ENCODE measurements at places on chromosomes 16 and 17.

GRCh38 chr16:83925095-83925905, 26.4 kb downstream of the MLYCD start:
- DNase-seq = no peak

DNA sequence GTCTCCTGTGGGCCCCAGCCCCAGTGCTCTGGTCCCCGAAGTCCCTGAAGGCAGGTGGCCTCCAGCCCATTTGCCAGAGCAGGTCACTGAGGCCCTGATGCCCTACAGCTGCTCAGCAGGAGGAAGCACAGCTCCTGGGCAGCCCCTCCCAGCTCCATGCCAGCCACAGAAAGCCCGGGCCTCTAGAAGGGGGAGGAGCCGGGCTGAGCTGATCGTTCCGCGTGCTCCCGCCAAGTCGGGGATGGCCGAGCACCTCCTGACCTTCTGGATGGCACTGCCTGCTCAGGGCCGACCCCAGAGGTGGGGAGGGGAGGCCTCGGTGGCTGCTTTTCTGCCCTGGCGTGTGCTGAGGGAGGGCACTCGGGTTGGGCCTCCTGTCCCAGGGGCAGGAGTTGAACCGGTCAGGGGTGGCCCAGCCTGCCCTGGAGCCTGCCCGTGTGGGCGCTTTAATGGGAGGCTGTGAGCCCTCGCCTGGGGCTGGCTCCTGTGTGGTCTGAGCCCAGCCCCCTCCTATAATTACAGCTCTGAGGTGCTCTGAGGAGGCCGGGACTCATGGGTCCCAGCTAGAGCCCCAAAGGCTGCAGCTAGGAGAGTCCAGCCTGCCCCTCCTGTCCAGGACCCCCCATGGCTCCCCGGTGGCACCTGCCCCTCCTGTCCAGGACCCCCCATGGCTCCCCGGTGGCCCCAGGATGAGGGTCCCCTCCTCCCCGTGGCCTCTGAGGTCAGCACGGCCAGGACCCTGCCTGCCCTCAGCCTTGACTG, 29.7 kb downstream of the ZFPM1 start:
- no peak for DNase-seq

DNA sequence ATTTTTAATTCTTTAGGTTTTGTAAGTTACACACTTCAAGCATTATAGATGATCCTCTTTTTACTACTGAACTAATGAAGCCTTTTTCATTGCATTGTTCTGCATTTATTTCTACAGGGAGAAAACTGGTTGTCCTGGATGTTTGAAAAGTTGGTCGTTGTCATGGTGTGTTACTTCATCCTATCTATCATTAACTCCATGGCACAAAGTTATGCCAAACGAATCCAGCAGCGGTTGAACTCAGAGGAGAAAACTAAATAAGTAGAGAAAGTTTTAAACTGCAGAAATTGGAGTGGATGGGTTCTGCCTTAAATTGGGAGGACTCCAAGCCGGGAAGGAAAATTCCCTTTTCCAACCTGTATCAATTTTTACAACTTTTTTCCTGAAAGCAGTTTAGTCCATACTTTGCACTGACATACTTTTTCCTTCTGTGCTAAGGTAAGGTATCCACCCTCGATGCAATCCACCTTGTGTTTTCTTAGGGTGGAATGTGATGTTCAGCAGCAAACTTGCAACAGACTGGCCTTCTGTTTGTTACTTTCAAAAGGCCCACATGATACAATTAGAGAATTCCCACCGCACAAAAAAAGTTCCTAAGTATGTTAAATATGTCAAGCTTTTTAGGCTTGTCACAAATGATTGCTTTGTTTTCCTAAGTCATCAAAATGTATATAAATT, 53.0 kb downstream of the TUBD1 start:
- DNase-seq = no peak

- peak; percentile 51 for DNase-seq
Measured at GRCh38 chr17:80791758-80792284, 199.8 kb upstream of the CHMP6 start.

DNA sequence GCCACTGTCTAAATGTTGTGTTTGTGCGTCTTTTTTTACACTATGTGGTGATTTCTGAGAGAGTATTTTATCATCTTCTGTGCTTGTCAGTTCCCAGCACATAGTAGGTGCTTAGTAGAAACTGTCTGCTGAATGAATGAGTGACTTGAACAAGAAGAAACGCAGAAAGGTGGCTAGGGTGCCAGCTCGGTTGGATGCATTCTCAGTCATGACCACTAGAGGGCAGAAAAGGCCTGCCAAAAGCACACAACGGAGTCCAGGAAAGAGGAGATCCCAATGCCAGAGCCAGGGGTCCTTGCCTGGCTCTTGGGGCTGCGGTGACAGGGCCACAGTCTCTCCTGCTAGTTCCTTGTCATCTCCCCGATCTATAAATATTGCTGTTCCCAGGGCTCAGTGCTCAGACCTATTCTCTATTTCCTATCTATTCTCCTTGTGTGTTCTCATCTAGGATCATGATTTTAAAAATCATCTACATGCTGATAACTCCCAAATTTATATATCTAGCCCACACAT, 57.3 kb upstream of the CCL1 start:
- peak; percentile 48 for DNase-seq

DNA sequence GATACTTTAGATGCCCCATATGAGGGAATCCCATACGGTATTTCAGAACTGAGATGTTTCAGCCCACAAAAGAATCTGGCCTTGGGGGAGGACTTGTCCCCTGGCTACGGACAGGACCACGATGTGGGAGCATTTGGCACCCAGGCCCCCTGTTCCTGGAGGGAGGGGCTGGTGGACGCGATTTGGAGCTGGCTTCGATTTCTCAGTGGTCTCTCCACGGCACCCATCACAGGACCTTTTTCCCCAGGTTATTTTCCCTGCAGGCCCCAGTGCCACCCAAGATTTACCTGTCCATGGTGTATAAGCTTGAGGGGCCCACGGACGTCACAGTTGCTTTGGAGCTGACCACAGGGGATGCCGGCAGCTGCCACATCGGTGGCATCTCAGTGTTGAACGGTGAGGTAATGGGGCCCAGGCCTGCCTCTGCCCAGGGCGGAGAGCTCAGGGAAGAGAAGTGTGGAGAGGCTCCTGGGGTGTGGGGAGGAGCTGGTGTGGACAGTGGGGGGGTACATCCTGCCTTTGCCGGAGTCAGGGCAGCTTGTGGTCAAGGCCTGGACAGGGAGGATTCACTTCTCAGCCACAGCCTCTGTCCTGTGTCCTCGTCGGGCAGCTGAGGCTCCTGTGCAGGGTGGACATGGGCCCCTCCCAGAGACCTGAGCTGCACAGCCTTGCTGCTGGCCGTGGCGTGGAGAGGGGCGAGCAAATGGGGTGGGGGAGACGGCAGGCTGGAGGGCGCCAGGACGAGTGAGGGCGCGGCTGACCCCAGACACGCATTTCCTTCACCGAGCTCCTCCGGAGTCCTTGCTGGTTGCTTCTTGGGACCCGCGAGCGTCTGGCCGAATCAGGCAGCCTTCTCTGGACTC, 9.9 kb downstream of the ENGASE start:
- DNase-seq = no peak

DNA sequence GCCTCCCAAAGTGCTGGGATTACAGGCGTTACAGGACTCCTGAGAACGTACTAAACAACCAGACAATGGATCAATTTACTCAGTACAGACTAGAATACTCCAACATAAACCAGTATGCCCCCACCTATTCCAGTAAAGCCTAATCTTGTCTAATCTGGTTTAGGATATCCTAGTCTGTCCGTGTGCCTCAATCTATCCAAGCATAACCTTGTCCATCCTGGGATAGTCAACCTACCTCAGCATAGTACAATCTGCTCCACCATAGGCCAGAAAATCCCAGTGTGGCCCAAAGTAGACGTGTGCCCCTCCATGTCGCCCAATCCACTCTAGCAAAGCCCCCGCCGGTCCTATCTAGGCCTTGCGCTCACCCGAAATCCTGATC, 625 bp downstream of the DVL2 start:
- no peak for DNase-seq

DNA sequence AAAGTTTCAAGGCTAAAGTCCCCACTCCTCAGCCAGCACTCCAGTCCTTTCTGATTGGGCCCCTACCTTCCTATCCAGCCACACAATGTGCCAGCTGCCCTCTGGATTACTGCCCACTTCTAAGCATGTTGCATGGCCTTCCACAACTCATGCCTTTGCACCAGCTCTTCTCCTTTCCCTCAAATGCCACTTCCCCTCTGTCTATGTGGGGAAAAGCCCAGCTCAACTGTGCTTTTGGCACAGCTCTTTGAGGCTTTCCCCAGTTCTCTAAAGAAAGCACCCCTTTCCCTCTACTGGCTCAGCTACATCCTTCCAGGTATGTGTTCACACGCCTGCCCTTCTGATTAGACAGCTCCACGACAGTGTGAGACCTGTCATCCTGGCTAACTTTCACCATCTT, 18.5 kb downstream of the GTF3C1 start:
- no peak for DNase-seq

DNA sequence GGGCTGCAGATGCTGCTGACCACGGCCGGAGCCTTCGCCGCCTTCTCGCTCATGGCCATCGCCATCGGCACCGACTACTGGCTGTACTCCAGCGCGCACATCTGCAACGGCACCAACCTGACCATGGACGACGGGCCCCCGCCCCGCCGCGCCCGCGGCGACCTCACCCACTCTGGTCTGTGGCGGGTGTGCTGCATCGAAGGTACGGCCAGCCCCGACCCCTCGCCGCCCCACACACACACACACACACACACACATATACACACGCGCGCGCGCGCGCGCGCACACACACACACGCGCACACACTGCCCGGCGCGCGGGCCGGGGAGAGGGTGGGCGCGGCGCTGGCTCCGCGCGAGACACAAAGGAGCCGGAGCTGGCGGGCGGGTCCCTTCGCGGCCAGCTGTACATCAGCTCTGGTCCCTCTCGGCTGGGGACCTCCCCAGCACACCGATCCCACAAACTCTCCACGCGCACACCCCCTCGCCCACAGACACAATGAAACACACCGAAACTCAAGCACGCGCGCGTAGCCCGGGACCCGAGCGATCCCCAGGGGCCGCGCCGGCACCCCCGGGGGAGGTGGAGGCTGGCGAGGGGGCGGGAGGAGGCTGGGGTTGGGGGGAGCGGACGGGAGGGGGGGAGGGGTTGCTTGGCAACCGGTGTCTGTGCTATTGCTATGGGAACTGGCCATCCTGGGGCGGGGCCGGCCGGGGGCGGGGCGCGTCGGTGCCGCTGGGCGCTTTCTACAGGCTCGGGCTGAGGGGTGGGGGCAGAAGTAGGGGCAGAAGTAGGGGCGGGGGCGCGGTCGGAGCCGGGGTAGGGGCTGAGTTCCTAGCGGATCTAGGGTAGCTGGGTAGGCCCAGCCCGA, 658 bp downstream of the CACNG4 start:
- DNase-seq = peak; percentile 78

- no peak for DNase-seq
Measured at GRCh38 chr16:1871974-1872635, at the start of gene MEIOB. Gene MEIOB (minus strand): TSS chr16:1872164. CDS start chr16:1868175, 3,989 bp downstream.

DNA sequence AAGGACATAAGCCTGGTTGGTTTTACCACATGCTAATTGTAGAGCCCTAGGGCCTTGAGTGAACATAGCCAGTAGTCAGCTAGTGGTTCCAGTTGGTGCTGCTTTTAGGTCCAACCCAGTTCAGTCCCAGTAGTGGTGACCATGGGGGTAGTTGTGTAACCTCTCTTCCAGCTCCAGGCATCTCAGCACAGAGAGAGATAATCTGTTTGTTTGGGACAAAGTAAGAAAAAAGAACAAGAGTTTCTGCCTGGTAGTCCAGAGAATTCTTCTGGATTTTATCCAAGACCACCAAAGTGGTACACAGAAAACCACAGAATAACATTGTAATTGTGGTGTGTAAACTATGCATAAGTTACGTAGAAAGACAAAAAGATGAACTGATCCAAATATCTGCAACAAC, 5.2 kb upstream of the CCL13 start:
- DNase-seq = no peak

- no peak for DNase-seq
Measured at GRCh38 chr16:268141-269053, 7.3 kb downstream of the RGS11 start.

DNA sequence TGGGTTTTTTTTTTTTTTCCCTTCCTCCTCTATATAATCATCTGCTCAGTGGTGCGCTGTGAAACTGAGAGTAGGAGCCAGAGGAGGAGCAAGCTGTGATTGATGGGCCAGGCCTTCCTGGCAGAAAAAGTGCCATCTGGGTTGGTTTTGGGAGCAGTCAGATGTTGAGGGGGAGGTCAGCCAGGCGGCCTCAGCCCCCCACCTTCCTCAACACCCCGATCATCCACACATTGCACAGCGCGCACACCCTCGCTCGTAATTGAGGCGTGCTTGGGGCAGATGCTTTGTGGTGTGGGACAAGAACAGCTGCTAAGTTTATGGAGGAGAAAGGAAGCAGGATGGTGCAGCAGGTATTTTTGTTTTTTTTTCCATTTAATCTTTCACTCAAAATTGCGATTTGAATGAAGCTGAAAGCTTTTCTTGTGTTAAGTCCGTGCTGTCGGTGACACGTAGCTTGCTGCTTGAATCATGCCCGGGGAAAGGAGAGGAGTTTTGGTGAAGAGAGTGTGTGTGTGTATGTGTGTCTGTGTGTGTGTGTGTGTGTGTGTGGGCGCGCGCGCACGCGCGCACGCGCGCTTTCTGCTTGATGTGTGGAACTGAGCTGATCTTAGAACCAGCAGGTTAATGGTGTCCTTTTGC, 177.4 kb downstream of the RBFOX1 start:
- no peak for DNase-seq

DNA sequence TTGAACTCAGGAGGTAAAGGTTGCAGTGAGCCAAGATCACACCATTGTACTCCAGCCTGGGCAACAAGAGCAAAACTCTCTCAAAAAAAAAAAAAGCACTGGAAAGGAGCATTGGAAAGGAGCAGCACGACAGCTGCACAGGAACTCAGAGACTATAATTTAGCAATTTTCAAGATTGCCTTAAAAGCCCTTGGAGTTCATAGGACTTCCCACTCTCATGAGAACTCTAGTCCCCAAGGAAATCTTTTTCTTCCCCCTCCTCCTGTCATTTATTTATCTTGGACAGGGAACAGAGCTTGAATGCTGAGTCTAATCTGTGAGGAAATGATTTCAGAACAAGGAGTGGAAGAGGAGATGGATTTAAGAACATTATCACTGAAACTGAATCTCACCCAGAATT, 69.0 kb downstream of the PLXDC1 start:
- DNase-seq = no peak

GRCh38 chr16:78390508-78391324, 291.3 kb downstream of the WWOX start:
- no peak for DNase-seq

- DNase-seq = no peak
Measured at GRCh38 chr16:58111302-58111627, 17.9 kb downstream of the CFAP20 start.

DNA sequence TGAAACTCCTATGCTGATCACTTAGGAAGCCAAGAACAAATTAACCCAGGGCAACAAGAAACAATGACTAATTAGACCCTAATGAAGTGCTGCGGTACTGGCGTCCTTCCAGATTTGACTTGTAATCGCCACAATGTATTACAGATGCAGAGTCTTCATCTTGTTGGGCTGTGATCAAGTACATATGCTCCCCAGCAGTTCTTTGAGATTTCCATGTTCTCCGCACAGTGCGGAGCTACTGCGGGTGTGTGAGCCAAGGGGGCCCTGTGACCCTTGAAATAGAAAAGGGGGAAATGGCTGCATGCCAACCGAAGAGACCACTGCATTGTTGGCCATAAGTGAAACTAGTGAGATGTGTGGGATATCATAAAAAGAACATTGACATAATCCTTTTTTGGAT, 469.9 kb downstream of the MAF start:
- DNase-seq = no peak

All from HuH-7.5 (cell line).